ENCODE measurements at places on chromosomes 3 and 15.

DNA sequence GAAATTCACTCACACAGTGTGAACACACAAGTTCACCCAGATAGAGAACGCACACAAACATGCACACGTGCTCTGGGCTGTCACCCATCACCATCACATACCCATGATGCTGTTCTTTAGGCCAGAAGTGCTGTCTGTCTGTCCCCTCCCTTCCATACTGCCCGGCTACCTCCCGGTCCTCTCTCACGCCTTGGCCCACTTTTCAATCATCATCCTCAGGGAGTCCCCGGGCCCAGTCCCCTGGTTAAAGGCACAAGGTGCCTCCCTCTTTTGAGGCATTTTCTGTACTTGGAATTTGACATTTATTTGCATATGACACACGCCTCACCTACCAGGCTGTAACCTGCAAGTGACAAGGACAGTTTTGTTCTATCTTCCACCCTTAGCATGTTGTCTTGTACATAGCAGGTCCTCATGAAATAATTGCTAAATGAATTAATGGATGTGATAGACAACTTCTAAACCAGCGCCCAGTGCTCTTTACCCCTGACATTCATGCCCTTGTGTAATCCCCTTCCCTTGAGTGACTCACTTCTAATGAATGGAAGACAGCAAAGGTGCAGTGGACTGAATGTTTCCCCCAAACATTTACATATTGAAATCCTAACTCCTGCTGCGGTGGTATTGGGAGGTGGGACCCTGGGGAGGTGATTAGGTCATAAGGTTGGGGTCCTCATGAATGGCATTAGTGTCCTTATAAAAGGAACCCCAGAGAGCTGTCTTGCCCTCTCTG is 73.9 kb upstream of the ADPGK start:
- DNase-seq = no peak

DNA sequence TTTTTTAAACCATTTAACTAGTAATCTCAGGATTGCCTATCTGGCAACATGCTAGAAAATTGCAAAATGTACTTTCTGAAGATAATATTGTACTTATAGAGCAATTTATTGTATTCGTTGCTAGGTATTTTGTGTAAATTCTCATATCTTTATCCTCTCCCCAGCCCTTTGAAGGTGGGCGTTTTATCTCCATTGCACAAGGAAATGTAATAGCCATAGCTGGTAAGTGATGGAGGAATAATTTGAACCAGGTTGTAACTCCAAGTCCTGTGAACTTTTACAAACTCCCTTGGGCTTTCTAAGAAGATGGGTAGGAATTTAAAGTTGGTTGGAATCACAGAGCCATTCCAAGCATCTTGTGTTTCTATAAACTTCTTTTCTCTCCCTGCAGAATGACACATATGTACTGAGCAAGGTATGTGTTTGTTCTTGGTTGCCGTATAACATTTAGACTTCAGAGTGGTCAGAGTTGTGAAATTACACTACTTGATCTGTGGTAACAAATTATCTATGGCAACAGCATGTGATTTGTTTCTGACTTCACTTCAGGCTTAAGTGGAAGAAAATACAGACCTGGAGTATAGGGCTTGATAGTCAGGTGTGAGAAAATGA is 170.9 kb downstream of the AKAP13 start:
- no peak for DNase-seq

GRCh38 chr3:13415236-13415986 is 4.7 kb downstream of the NUP210 start:
- no peak for DNase-seq

DNA sequence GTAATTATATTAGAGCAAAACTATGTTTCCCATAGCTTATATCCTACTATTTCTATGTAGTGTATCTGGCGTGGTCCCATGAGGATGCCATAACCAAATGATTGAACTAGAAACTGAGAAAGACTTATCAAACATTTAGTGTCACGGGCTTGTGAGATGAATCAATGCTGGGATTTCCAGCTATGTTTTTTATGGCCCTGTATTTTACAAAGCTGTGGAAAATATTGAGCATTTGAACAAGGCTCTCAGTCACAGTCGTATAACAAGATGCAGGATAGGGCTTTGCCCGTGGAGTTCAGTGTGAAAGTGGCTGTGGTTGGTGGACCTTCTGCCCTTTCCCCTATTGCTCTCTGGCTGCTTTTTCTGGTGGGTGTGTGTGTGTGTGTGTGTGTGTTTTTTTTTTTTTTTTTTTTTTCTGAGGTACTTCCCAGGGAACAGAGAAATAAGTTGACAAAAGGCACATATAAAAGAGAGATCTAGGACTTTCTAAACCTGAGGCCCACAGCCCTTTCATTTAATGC is 60.7 kb downstream of the CACNA1D start:
- no peak for DNase-seq

GRCh38 chr3:15066467-15066866 is 1.4 kb upstream of the MRPS25 start:
- DNase-seq = no peak

DNA sequence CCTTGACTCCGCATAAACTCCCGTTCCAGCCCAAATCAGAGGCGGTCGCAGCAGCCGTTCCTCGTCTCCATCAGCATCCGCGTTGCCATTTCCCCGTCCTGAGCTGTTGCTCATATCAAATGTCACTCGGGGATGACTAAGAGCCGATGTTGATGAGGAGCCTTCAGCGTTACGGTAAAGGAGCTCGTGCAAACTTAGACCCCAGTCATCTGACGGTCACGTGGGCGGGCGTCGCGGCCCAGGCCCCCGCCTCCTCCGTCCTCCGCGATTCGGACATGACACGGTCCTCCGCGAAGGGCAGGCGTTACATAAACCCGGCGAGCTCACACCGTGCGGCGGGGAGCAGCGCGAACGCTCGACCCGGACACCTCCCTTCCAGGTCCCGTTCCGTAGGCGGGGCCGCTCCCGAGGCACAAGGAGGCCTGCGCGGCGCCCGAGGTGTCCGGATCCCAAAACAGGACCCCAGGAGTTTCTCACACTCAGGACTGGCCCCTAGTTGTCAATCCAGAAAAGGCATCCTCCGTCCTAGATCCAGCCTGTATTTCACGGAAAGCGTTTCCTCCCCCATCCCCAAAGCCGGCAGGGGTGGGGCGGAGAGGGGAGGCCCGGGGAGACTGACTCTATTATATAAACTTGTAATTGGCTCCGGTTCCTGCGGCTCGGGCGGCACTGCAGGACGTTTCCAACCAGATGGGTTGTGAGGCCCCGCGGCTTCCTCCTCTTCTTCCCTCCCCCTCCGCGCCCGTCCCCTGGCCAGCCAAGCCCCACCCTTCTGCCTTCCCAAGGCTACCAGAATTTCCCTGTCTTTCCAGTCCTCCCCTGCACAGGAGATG is 100.0 kb upstream of the IGF1R start:
- no peak for DNase-seq

DNA sequence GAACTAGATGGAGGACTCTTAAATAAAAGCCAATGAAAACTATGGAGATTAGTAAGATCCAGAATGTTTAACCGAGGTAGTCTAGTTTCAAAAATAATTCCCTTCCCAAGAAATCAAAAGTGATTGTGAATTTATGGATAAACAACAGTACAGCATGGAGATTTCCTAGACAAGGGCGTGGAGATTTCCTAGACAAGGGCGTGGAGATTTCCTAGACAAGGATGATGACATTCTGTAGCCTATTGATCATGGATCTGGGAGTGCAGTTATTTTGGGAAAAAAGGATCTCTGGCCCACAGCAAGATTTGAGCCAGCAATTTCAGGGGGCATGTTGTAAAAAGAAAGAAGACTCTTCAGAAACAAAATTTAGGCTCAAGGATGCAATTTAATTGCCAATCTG is 175.3 kb downstream of the RAP2B start:
- DNase-seq = no peak

GRCh38 chr3:174358252-174358651 is 500.9 kb upstream of the NAALADL2 start:
- DNase-seq = no peak

DNA sequence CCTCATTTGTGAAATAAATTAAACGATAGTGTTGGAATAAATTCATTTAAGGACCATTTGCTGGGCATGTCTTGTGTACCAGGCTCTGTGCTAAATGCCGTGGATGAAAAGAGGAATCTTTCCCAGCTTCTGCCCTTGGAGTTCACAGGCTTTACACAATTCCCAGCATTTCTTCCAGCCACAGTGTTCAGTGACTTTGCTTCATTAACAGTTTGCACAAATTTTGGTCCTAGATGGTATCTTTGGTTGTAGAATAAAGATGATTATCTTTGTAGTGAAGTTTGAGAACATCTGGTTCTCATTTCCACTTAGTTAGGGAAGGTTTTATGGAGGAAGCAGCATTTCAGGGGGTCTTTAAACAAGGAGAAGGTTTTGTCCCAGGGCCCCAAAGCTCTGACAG is 100.1 kb downstream of the LRTM1 start:
- DNase-seq = no peak

DNA sequence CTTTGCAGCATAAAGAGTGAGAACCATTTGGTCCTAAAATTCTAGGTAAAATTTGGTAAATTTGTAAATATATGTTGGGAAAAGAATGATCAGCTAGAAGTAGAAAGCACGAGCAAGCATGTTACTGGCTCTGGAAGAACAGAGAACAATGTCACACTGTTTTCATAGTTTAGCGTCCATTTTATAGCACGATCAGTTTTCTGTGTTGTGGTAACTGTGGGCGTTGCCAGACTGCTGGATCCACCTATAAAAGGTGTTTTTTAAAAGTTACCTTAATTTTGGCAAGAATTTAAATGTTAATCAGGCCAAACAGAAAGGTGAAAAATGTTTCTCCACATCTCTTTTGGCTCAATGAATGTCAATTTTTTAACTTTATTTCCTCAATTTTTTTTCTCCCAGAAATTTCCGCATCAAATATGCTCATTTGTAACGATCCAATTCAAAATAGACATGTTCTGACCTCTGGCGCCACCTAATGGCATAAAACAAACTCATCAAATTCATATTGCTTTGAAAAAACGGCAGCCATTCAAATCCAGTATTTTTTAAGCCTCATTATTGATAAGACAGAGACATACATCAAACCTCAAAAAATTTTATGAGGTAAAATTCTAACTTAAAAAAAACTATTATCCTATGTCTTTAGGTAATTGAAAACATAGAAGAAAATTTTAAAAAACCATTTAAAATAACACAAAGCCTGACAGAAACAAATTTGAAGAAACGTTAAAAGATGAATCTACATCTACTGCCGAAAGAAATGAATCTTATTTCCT is 5.5 kb upstream of the GP5 start:
- DNase-seq = peak; percentile 62

GRCh38 chr3:105906836-105907235 is 38.0 kb upstream of the CBLB start:
- peak; percentile 66 for DNase-seq

GRCh38 chr3:152227027-152227426 is 41.7 kb upstream of the MBNL1 start:
- DNase-seq = no peak
